ENCODE measurements at places on chromosomes 4 and X.

GRCh38 chrX:155966876-155967275 is 30.6 kb upstream of the IL9R start:
- DNase-seq = peak; percentile 13

- no peak for DNase-seq
These were observed 99.1 kb upstream of the RXFP1 start for GRCh38 chr4:158422546-158422945.

DNA sequence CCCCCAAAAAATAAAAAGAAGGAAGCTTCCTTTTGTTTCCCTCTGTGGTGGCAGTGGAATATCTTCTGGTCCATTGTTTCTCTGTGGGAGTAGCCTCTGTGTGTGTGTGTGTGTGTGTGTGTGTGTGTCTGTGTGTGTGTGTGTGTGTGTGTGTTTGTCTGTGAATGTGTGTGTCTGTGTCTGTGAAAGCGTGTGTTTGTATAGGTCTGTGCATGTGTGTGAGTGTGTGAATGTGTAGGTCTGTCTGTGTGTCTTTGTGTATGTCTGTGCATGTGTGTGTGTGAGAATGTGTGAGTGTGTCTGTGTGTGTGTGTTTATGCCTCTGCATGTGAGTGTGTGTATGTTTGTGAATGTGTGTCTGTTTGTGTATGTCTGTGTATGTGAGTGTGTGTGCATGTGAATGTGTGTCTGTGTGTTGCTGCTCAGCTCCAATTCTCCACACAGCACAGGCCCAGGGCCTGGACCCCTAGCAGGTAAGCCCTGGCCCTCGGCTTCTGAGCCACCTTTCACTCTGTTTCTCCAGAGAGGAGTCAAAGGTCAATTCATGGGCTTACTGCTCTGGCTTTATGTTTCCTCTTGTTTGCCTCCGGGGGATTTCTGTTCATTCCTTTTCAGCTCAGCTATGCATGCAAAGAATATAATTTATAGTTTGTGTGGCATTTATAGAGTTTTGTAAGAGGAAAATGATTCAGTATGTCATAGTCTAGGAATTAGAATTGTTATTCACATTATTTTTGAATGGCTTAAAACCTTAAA is 89.8 kb downstream of the UCHL1 start:
- DNase-seq = no peak

DNA sequence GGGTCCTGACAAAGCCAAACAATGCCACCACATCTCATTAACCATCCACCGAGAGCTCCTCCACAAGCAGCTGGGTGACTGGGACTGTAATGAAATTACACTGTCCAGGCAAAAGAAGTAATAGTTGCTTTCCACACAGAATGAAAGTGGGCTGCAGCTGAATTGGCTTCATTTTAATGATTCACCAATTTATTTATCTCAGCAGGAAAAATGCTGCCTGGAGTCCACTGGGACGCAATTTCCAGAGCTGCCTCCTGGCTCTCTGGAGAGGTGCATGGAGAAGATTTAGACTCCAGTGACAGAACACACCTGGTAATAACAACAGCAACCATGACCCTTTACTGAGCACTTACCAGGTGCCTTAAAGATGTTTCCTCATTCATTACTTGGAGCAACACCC is 226.7 kb downstream of the LDB2 start:
- DNase-seq = no peak

GRCh38 chr4:104408878-104409277 is 85.8 kb downstream of the CXXC4 start:
- DNase-seq = no peak

DNA sequence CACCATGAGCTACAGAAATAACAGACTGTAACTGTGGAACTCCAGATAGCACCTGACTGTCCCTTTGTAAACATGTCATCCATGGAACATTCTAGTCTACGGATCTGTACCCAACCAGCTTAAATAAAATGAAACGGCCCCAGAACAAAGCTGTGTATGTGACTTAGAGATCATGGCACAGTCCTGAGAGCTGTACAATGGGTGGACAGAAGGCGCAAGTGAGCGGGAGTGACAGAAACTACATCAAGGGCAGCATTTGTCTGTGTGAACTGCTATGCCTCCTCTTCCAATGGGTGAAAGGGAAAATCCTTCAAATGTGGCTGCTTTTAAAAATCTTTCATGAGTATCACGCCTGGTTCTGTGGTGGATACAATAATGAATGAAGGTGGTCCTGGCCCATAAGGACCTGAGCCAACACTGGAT is 72.5 kb downstream of the FAT1 start:
- DNase-seq = no peak

DNA sequence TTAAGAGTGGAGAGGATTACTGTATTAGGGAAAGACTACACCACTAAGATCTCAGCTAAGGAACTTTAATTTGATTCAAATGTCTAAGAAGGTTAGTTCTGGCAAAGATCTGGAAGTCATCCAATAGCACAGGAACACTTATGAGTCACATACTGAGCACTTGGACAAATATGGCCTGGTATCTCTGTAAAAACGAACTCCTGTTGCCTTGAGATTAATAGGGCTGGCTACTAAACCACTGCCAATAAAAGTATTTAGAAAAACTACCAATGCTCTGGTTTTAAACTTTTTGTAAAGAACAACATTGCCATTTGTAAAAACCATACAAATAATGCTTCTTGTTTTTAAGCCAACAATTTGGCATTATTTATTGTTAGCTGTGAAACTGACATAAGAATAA is 70.5 kb downstream of the SEC24D start:
- no peak for DNase-seq

GRCh38 chr4:82688091-82688795 is 110.4 kb downstream of the SCD5 start:
- DNase-seq = no peak

DNA sequence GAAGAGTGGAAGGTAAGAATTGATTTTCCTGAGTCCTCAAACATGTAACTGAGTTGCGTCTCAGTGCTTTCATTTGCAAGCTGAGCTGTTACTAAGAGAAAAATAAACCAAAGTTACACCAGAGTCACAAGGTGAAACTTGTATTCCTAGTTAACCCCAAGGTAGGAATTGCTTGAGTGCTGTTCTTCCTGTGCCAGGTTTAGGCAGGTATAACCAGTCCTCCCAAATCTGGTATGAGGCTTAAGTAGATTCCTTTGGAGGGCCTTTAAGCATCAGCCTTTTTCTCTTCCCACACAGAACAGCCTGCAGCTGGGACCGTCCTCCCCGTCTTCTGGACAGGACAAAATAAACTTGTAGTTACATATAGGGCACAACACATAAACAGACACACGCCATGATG is 2.3 kb upstream of the BTC start:
- no peak for DNase-seq

- DNase-seq = no peak
These were observed 2.4 kb downstream of the ANKRD50 start for GRCh38 chr4:124710015-124710741.

GRCh38 chr4:7820031-7820818 is 119.4 kb downstream of the AFAP1 start:
- no peak for DNase-seq

DNA sequence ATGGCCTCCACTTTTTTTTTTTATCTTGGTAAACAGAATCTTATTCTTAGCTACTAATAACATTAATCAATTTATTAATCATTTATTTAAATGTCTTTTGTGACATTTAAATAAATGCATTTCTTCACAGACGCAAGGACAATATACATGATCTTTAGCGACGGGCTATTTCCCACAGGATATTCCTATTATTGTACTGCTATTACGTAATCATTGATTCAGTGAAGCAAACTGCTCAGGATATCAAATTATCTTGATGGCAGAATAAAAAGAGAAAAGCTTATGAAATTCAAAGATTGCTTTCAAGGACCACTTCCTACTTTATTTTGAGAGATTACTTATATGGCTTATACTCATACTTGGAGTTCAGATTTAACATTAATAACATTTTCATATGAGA is 114.1 kb downstream of the FAM9B start:
- no peak for DNase-seq

GRCh38 chrX:46647251-46647650 is 73.7 kb downstream of the CHST7 start:
- no peak for DNase-seq

DNA sequence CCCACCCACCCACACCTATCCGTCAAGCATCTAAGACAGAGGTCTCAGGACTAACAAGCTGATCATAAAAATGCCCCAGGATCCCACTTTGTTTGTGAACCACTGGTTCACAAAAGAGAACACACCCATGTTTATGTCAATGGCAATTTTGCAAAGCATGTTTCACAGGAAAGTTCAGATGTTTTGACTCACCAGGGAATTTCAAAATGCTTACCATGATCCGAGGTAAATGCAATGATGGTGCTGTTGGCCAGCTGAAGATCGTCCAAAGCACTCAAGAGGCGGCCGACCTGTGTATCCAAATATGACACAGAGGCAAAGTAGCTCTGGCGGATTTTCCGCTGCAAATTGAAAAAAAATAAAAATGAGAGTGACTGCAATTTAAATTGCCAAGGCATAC is 15.0 kb downstream of the IDS start:
- DNase-seq = no peak

- no peak for DNase-seq
These were observed 20.7 kb upstream of the GRXCR1 start for GRCh38 chr4:42871671-42872290.

DNA sequence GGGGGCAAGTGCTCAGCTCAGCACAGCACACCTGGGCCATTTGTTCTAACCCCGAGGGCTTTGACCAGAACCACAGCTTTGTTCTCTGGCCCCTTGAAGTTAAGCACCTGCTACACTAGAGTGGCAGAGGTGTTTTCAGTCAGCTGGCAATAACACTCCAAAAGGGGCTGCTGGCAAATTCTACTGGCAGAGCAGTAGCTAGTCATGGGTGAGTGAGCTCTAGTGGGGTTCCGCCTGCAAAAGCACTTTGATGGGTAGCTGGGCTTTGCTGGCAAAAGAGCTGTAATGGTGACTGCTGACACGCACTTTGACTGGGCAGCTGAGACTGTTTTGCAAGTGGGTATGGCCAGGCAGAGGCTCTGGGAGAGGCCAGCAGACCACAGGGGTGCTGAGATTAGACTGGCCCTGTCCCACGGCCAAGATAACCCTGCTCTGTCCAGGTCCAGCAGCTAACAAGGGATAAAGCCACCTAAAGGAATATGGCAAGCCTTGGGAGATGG is 65.2 kb upstream of the TENT5D start:
- no peak for DNase-seq

GRCh38 chrX:71577682-71578081 is 555 bp upstream of the GCNA start:
- no peak for DNase-seq

- no peak for DNase-seq
These were observed 104.5 kb upstream of the GATB start for GRCh38 chr4:151865312-151865711.

GRCh38 chr4:124873361-124874171 is 161.0 kb upstream of the ANKRD50 start:
- no peak for DNase-seq

GRCh38 chr4:152310257-152310656 is 225.6 kb downstream of the FBXW7 start:
- no peak for DNase-seq

GRCh38 chrX:49073601-49074575 is at the start of gene PRAF2:
PRAF2 (minus strand) TSS chrX:49074002; CDS start chrX:49073987, 15 bp downstream.
- DNase-seq = peak; percentile 91

- no peak for DNase-seq
These were observed 17.5 kb downstream of the ANXA5 start for GRCh38 chr4:121679267-121679666.

GRCh38 chrX:121256647-121257046 is 209.2 kb downstream of the GLUD2 start:
- DNase-seq = no peak

- DNase-seq = no peak
These were observed 60.6 kb downstream of the ANXA10 start for GRCh38 chr4:168152837-168153500.

GRCh38 chrX:129769467-129770154 is 10.1 kb upstream of the SASH3 start:
- peak; percentile 65 for DNase-seq

GRCh38 chr4:2732526-2732925 is 23.6 kb downstream of the TNIP2 start:
- no peak for DNase-seq

DNA sequence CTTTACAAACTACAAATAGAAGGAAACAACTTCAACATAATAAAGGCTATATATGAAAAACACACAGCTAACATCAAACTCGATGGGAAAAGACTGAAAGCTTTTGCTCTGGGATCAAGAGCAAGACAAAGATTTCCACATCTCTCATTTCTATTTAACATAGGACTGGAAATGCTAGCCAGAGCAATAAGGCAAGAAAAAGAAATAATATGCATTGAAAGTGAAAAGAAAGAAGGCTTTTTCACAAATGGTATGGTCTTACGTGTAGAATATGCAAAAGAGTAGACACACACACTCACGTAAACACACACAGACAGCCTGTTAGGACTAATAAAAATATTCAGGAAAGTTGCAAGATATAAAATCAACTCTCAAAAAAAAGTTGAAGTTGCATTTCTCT is 660.5 kb upstream of the PCDH10 start:
- no peak for DNase-seq

- DNase-seq = no peak
These were observed 23.5 kb upstream of the THOC2 start for GRCh38 chrX:123756320-123756719.

DNA sequence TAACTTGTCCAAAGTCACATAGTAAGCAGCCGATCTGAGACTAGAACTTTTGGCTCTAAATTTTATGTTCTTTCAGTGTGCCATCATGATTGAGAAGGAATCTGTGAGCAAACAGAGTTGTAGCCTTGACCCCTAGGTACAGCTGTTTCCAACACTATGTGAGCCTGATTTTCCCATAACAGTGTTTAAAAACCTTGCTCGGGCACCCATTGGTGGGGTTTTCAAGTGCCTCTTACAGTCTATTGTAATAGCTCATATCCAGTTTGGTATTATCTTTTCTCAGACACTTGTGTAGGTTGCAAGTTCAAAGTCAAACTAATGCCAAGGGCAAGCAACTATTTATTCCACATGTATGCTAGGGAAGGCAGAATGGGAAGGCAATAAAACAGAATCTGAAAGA is 467.9 kb downstream of the INPP4B start:
- DNase-seq = no peak

DNA sequence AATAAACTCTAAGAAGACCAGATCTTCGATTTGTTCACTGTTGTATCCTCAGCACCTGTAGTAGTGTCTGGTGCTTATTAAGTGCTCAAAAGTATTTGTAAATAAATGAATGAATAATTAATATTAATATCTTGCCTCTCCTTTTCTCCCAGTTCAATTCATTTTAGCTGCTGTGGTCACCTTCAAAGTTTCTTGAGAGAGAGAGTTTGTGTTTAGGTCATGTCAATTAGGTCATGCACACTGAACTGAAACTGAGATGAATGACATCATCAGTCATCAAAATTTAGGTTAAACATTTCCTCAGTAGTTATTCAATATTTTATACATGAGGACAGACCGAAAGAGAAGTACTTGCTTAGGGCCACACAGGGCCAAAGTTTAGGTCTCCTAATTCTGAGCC is 73.5 kb downstream of the ANXA3 start:
- DNase-seq = no peak

DNA sequence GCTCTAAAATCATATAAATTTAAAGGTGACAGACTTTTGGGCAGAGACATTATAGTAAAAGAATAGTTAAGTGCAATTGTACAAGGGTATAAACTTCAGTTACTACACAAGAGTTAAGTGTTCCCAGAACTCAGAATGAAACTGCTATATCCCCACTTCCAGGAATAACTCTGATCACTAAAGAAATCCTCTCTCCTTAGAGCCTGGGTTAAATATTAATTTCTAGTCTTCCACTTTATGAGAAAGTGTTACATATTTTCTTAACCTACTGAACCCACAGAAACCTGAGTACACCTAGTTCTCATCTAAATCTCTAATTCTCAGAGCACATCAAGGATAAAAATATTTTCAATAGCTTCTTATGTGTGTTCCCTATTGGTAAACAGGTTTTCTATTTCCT is 99.1 kb upstream of the USP38 start:
- DNase-seq = no peak

Data from stimulated activated CD4-positive, alpha-beta T cell treated with anti-CD3 and anti-CD28 coated beads, Interleukin-4, amount 100 ng/mL, for 24 hours (primary cell).